ENCODE measurements at places on chromosomes 12 and 14.

DNA sequence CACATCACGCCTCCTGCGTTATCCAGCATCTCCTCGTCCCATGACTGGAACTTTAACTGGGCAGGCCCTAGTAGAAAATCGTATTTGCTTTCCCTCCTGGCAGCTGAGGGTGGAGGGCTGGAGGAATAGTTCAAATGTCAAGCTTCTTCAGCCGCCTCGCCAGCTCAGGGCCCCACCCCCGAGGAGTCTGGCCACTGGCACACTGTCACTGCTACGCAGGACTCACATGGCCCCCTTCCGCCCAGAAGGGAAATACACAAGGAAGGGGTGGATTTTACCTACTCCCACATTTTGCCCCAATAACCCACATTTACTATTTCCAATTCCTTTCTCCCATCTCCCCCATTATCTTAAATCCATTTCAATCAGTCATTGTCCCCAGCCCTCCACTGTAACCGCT, 8.6 kb downstream of the SLC6A13 start:
- H3K27ac ChIP-seq: no peak overlapping the region
- H3K4me3 ChIP-seq: no peak overlapping the region
- no peaks in the 10 kb centered on the region for H3K27me3 ChIP-seq
- no peaks in the 10 kb centered on the region for H3K4me1 ChIP-seq
- no peak for DNase-seq

DNA sequence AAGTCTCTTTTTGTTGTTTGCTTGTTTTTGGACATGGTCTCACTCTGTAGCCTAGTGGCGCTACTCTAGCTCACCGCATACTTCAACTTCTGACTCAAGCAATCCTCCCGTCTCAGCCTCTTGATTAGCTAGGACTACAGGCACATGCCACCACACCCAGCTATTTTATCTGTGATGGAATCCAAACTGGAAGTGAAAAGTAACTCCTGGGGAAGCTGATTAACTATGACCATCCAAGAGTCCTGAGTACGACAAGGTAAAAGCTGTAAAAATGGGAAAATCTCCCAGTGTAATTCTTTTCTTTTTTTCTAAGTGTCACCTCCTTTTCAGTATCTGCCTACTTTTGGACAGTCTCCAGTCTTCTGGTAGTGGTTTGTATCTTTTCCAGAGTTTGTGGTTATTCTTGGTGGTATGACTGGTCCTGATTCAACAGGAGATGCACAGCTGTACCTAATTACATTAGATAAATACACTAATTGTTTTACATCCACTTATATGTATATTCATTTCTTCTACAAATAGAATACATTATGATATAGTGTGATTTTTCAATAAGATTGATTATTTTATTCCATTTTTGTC, 97.8 kb downstream of the SLC6A15 start:
- no peak overlapping the region for H3K27ac ChIP-seq
- H3K36me3 ChIP-seq: no peaks in the 10 kb centered on the region
- no peaks in the 10 kb centered on the region for H3K27me3 ChIP-seq
- DNase-seq: no peak
- no peaks in the 10 kb centered on the region for H3K4me1 ChIP-seq

- peaks cover 9% of the 10 kb centered on the region for H3K36me3 ChIP-seq
- no peak overlapping the region for H3K27ac ChIP-seq
- H3K4me1 ChIP-seq: no peaks in the 10 kb centered on the region
- no peak overlapping the region for H3K4me3 ChIP-seq
- no peak for DNase-seq
Observed at GRCh38 chr14:31402764-31403439, 17.4 kb downstream of the HEATR5A start.

DNA sequence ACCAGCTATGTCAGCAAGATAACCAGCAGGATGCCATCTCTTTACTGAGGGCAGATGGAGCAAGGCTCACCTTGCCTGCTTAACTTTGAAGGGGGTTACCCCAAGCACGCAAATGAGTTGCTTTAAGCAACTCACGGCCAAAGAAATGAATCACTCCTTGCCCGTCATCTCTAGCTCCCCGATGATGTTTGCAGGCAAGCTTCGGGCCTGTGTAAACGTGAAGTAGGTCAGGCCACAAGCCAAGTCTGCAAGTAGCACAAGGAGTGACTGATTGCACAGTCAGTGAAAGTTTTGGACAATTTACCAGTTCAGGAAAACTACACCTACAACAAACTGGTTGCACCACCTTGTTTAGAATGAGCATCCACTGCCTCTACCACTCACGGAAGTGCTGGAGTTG, 699.7 kb upstream of the TBX3 start:
- no peak for DNase-seq
- no peak overlapping the region for H3K4me3 ChIP-seq
- H3K27me3 ChIP-seq: no peaks in the 10 kb centered on the region
- H3K36me3 ChIP-seq: no peaks in the 10 kb centered on the region

DNA sequence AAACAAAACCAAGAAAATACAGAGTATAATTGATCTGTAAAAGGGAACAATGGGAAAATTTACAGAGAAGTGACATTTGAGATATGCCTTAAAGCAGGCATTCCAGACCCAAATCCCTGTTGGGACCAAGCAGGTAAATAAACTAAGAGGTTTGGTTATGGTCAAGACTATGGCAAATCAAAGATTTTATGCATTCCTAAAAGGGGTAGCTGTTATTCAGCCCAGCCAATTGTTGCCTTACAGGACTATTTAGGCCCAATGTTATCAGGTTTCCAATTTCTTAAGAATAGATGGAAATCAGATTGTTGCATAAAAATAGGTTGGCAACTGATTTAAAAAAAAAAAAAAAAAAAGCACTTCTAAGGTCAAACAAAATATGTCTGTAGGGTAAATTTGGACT, 5.3 kb downstream of the DNAI7 start:
- no peaks in the 10 kb centered on the region for H3K27me3 ChIP-seq
- no peak overlapping the region for H3K27ac ChIP-seq
- H3K36me3 ChIP-seq: no peaks in the 10 kb centered on the region
- DNase-seq: no peak

DNA sequence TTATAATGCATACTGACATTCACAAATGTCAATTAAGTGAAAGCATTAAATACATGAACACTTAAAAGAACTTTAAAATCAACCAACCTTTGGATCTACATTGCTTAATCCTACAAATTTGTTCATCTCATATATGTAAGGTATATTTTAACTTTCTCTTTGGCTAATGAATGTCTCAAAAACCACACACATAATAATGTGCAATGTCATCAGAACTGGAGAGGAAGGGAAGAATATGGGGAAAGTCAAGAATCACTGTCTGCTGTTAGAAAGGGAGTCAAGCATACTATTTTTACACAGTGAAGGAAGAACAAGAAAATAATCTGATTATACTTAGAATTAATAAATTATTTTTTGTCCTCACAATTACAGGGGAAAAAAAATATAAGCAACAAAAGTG, 4.9 kb downstream of the GMFB start:
- DNase-seq: no peak
- peaks cover 21% of the 10 kb centered on the region for H3K36me3 ChIP-seq
- H3K27ac ChIP-seq: no peak overlapping the region
- no peaks in the 10 kb centered on the region for H3K27me3 ChIP-seq
- no peaks in the 10 kb centered on the region for H3K4me1 ChIP-seq

DNA sequence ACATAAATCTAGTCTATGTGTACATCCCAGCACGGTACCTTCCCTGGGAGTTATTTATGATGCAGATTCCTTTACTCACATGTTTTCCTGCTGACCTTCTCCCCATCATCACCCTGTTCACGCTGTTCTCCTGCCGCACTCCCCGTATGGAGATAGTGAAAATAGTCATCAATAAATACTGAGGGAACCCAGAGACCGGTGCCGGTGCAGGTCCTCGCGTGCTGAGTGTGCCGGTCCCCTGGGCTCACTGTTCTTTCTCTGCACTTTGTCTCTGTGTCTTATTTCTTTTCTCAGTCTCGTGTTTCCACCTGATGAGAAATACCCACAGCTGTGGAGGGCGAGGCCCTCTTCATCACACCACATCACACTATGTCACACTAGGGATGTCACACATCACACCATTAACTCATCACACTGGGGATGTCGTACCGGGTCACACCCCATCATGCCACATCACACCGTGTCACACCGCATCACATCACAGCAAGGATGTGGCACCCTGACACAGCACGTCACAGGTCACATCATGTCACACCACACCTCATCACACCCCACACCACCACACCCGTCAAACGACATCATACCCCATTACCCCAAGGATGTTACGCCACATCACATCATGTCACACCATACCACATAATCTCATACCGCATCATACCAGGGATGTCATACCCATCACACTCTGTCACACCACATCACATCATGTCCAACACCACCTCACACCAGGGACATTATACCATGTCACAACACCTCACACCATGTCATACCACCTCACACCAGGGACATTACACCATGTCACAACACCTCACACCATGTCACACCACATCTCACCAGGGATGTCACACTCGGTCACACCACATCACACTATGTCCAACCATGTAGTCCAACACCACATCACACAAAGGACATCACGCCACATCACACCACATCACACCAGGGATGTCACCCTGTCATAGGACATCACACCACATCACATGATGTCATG, 207.0 kb downstream of the TMEM121 start:
- DNase-seq: no peak
- H3K4me1 ChIP-seq: no peaks in the 10 kb centered on the region

DNA sequence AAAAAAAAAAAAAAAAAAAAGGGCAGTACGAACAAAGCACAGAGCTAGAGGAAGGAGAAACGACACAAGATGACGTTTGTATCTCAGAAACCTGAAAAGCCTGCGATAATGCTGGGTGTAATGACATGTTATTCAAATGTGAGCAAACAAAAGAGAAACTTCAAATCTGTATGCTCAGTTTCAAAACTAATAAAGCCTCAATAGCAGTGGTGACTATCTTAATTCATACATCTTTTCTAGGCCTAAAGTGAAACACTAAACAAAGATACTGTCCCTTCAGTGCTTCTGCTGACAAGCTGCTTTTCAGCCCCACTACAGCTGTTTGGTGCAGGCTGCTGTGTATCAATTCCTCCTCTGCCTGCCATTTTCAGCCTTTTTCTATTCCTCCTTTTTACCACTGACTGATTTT, 15.8 kb downstream of the ITPR2 start:
- no peaks in the 10 kb centered on the region for H3K27me3 ChIP-seq
- no peak overlapping the region for H3K4me3 ChIP-seq
- H3K4me1 ChIP-seq: peaks cover 5% of the 10 kb centered on the region
- no peak overlapping the region for H3K27ac ChIP-seq
